SJCRH30 (cell line): ENCODE measurements at places on chromosomes 11 and 22. TPM values are rescaled to one million over a fixed set of nuclear protein-coding genes. Genes with fewer than 3 reads are reported as not detected.

DNA sequence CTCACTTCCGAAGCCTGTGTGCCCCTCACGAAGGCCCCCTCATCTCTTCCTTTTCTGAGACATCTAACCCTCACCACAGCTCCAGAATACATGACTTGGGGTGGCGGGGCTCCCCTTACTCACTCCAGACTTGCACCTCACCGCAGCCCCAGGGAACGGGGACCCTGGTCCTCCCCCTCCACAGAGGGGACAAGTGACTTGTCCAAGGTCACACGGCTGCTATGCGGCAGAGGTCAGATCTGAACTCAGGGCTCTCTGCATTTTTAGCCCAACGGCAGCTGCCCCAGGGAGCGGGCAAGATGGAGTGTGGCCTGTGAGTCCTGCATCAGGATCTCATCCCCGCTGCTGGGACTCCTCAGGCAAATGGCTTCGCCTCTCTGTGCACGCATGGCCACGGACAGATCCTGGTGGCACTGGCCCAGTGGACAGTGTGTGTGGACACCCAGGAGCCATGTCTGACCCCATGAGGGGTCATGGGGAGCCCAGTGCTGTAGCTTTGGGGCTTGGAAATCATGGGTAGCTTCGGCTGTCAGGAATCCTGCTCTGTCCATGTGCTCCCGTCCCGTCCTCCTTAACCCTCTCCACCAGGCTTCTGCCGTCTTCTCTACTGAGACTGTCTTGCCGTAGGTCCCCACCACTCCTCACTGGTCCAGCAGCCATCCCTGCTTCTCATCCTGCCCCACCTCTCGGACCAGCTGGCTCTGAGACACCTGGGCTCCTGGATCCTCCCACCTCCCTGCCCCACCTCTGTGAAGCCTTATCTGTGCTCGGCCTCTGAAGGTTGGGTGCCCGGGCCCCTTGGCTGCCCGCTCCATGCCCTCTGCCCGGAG lies 48.0 kb upstream of the CARS1 start:
- H3K36me3 ChIP-seq: no peaks in the 10 kb centered on the region
- DNase-seq: no peak
- H3K4me3 ChIP-seq: no peak overlapping the region
- no peak overlapping the region for H3K27ac ChIP-seq
- no peaks in the 10 kb centered on the region for H3K27me3 ChIP-seq

DNA sequence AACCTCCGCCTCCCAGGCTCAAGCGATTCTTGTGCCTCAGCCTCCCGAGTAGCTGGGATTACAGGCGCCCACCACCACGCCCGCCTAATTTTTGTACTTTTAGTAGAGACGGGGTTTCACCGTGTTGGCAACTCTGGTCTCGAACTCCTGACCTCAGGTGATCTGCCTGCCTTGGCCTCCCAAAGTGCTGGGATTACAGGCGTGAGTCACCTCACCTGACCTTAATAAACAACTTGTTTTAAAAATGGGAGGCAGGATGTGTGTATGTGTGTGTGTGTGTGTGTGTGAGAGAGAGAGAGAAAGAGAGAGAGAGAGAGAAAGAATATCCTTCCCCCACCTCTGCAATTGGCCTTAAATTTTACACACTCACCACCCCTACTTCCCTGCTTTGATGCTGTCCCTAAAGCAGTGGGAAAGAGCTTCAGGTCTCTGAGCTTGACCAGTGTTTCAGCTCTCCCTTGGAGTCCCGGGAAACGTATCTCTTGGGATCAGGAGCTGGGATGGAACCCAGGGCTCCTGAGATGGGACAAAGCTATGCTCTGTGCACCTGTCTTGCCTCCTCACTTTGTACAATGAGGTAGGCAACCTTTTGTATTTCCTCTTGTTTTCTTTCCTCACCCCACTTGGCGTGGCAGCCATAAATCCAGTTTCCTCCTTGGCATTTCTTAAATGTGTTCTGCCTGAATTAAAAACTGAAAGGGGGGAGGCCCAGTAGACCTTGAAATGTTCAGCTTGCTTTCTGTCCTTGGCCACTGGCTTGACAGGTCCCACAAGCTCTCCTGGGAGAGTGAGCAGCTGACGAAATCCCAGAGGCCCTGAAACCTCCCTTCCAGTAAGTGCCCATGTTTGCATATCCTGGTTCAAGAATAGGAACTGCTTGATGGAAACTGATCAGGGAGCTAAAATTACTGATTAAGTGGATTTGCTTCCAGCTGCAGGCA lies 17.8 kb upstream of the XBP1 start:
- H3K4me3 ChIP-seq: no peak overlapping the region
- peak; percentile 46 for DNase-seq
- H3K4me1 ChIP-seq: peaks cover 11% of the 10 kb centered on the region
- H3K27ac ChIP-seq: no peak overlapping the region
- no peaks in the 10 kb centered on the region for H3K27me3 ChIP-seq

The TEX54 gene
- total RNA-seq: not detected in 2 replicates

GRCh38 chr11:32034680-32035079 lies 56.2 kb upstream of the RCN1 start:
- H3K27me3 ChIP-seq: no peaks in the 10 kb centered on the region
- no peaks in the 10 kb centered on the region for H3K4me1 ChIP-seq
- no peak overlapping the region for H3K4me3 ChIP-seq
- H3K27ac ChIP-seq: no peak overlapping the region
- H3K36me3 ChIP-seq: no peaks in the 10 kb centered on the region

The CD6 gene
- not detected in 2 replicates for total RNA-seq

- no peak overlapping the region for H3K4me3 ChIP-seq
- no peak for DNase-seq
- H3K27me3 ChIP-seq: no peaks in the 10 kb centered on the region
- H3K4me1 ChIP-seq: peaks cover 16% of the 10 kb centered on the region
Observed at GRCh38 chr11:113675565-113675964, 30.5 kb downstream of the TMPRSS5 start.

The ANO5 gene
- total RNA-seq: 1.3 and 1.6 TPM in 2 replicates

The VSIG10L2 gene
- total RNA-seq: 0.02 TPM in 1 of 2 replicates, not detected in the other

- no peak overlapping the region for H3K27ac ChIP-seq
- peaks cover 3% of the 10 kb centered on the region for H3K36me3 ChIP-seq
- DNase-seq: no peak
- H3K27me3 ChIP-seq: no peaks in the 10 kb centered on the region
- H3K4me1 ChIP-seq: peaks cover 5% of the 10 kb centered on the region; the same call in 1 of the 2 replicates
Observed at GRCh38 chr22:46202897-46203600, 47.0 kb downstream of the CDPF1 start.

- no peak overlapping the region for H3K27ac ChIP-seq
- no peaks in the 10 kb centered on the region for H3K27me3 ChIP-seq
- no peaks in the 10 kb centered on the region for H3K4me1 ChIP-seq
- no peak for DNase-seq
- no peak overlapping the region for H3K4me3 ChIP-seq
Observed at GRCh38 chr11:59394186-59394585, 32.0 kb downstream of the OR5A2 start.

DNA sequence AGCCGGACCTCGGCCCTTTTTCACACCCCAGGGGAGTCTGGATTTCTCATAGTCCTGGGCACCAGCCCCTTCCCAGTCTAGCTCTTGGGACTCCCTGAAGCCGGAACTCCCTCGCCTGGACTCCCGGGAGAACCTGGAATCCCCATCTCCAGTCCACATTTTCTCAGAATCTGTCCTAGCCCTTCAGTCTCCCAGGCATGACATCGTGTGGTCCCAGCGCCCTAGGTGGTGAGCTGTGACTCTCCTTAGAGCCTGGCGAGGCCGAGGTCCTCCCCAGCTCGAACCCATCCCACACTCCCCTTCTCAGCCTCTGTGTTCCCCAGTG lies 673 bp upstream of the DUSP18 start:
- H3K27me3 ChIP-seq: no peaks in the 10 kb centered on the region
- H3K4me1 ChIP-seq: no peaks in the 10 kb centered on the region
- no peaks in the 10 kb centered on the region for H3K36me3 ChIP-seq
- peak overlapping the region; percentile 58 for H3K4me3 ChIP-seq
- no peak overlapping the region for H3K27ac ChIP-seq

DNA sequence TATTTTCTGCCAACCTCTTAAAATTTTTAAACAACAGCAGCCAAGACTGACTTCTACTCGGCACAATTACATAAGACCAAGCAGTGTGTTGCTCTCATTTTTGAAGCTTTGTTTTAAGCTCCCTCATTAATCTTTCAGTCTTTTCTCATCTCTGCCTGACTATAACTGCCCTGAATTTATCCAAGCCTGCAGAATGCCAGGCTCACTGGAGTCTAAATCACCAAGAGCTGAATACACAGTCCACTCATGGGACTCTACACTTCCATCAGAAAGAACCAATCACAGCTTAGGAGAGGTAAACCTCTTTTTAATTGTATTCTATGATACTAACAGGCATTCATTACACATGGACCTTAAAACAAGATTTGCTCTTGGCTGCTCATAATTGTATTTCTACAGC lies 178.7 kb downstream of the CADM1 start:
- no peaks in the 10 kb centered on the region for H3K36me3 ChIP-seq
- DNase-seq: no peak
- H3K4me1 ChIP-seq: no peaks in the 10 kb centered on the region
- no peak overlapping the region for H3K27ac ChIP-seq

DNA sequence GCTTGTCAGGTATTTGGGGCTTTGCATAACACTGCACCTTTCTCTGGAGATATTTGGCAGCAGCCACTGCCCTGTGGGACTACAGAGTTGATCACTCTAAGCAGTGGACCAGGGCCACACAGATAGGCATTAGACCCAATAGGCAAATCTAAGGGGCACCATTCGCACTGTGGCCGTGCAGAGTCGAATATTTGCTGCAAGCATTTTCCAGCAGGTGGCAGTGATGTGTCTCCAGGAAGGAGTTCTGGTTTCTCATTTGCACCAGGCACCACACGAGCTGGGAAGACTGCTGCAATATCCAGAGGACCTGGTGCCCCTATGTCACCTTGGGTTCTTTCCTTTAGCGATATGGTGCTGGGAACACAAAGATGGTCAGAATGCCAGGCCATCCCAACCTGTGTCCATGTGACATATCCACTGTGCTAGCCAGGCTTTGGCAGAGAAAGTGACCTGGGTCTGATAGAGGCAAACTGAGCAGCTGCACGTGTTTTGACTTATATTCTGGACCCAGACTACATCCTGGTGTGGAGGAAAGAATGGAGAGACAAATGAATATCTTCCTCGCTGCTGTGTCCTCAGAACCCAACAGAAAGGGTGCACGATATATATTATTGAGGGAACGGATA lies 318.7 kb downstream of the BUD13 start:
- peak; percentile 9 for DNase-seq
- H3K4me3 ChIP-seq: no peak overlapping the region
- no peaks in the 10 kb centered on the region for H3K4me1 ChIP-seq

DNA sequence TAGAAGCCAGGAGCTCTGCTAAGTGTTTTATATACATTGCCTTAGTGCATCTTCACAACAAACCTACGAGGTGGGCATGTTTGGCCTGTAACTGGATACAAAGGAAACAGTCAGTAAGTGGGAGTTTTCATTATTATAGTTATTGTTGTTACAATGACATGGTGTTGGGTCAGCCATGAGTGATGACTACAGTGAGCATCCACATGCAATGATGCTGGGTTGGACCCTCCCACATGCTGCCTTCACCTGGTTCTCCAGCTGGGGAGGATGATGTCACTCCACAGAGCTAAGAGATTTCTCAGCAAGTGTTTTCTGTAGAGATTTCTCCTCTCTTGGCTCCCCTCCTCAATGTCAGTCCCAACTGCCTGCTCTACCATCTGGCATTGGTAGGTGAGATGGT lies 59.3 kb downstream of the EHF start:
- no peaks in the 10 kb centered on the region for H3K36me3 ChIP-seq
- H3K27me3 ChIP-seq: no peaks in the 10 kb centered on the region
- peaks cover 3% of the 10 kb centered on the region; the same call in 1 of the 2 replicates for H3K4me1 ChIP-seq
- no peak overlapping the region for H3K27ac ChIP-seq
- no peak overlapping the region for H3K4me3 ChIP-seq

- no peaks in the 10 kb centered on the region for H3K36me3 ChIP-seq
- H3K27me3 ChIP-seq: no peaks in the 10 kb centered on the region
- DNase-seq: no peak
Observed at GRCh38 chr22:32751065-32751767, 50.3 kb upstream of the TIMP3 start.

The HEPHL1 gene
- not detected in 2 replicates for total RNA-seq

GRCh38 chr22:30830907-30831306 lies 136.2 kb downstream of the OSBP2 start:
- no peaks in the 10 kb centered on the region for H3K27me3 ChIP-seq
- no peak overlapping the region for H3K4me3 ChIP-seq
- no peak overlapping the region for H3K27ac ChIP-seq
- H3K36me3 ChIP-seq: no peaks in the 10 kb centered on the region

DNA sequence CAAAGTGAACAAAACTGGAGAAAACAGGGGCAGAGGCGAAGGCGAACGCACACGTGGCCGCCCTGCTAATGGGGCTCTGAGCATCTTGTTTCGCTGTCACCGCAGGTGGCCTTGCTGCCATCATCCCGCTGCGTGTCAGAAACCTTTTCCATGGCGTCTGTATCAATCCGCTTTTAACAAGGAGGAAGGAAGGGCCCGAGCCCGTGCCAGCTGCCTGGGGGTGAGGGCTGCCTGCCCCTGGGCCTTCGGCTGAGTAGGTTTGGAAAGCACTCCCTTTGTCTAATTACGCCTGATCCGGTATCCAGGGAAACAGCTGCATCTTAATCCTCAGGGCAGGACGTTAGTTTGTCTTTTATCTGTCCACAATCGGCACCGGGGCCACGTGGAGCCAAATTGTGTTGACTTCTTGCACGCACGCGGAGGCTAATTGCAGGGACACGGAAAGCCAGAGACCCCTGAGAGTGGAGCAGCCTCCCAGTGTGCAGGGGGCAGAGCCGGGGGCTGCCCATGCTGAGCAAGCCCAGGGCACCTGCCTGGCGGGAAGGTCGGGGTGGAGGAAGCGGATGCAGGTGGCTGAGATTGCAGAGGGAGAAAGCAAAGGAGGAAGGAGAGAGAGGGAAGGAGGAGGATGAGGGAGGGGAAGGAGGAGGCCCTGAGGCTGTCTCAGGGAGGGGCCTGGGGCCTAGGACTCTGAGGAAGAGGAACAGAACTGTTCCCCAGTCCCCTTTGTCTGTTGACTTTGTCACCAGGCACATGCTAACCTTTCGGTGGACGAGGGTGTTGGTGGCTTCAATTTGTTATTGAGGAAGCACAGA lies 19.2 kb upstream of the TH start:
- peak overlapping the region; percentile 52 for H3K27ac ChIP-seq
- no peaks in the 10 kb centered on the region; the same call in 1 of the 2 replicates for H3K27me3 ChIP-seq
- DNase-seq: peak; percentile 77
- no peaks in the 10 kb centered on the region for H3K36me3 ChIP-seq
- peak overlapping the region; percentile 35 for H3K4me3 ChIP-seq

DNA sequence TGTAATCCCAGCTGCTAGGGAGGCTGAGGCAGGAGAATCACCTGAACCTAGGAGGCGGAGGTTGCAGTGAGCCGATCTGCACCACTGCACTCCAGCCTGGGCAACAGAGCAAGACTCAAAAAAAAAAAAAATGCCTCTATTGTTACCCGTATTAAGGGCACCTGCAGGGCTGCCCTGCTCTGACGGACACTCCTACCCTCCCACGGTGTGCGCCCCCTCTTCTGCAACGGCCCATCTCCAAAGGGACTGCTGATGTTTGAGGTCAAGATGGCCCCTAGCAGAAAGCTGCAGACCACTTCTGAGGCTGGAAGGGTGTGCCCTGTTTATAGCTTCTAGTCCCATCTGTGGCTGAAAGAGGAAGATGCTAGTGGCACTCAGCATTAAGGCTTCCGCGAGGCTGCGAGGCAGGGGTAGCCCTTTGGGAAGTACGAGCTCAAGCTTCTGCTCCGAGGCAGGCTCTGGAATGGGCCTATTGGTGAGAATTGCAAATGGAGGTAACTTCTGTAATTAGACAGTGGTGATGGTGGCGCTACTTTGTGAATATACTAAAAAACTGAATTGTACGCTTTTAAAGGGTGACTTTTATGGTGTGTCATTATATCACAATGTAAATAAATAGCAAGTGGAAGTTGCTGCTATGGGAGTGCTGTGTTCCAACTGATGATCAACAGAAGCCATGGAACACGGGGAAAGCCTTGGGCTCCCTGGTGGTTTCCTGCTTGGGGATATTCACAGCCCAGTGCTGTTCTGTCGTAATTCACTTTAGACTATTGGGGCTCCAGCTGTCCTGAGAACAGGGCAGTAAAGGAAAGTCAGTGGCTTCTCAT lies 24.3 kb downstream of the ARFGAP2 start:
- H3K36me3 ChIP-seq: no peaks in the 10 kb centered on the region
- H3K27ac ChIP-seq: no peak overlapping the region
- no peak overlapping the region for H3K4me3 ChIP-seq
- no peak for DNase-seq
